ENCODE measurements at places on chromosomes 1 and 21.
A peak's percentile ranks its signal among the peaks of the same experiment; 100 is the strongest.

DNA sequence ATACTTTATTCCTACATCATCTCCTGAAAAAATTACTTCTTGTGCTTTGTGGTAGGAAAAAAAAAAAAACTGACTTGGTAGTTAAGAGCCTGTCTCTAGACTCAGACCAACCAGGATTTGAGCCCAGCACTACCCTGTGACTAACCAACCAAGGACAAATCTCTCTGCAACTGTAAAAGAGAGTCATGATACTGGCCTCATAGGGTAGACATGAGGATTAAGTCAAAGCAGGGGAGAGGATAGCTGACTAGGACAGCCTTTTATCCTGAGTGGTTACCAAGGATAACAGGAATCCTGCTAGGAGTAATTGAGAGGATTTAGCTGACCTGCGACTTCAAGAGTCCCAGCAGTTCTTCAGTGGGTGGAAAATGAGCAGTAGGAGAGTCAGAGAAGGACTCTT lies 112.8 kb downstream of the C1orf21 start:
- no peak for DNase-seq

GRCh38 chr1:160996178-160996577 lies 24.8 kb downstream of the F11R start:
- no peak for DNase-seq

- no peak for DNase-seq
Measured at GRCh38 chr1:26783646-26784022, 4.1 kb upstream of the PIGV start.

DNA sequence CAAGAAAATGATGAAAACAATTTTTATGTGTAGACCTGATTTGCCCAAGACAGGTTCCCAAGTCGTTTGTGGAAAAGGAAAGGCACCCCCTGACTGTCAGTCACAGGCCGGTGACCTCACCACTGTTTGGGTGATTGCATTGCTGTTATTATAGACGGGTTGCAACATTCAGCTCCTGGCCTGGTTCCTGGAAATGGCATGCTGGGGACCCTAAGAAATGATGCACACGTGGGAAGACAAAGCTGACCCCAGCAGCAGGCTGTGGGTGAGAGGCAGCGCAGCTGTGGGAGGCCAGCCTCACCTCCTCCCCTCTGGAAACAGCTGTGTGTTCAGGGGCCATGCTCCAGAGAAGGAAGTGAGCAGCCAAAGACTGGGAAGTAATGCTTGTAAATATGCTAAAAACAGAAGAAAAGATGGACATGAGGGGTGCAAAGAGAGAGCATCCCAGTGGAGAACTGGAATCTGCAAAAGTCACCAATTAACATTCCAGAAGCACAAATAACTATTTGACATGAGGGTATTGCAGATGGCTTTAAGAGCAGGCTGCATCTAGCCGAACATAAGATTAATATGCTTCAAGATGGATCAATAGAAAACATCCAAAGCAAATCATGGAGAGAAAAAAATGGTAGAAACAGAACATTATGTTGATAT lies 23.4 kb upstream of the ABCG1 start:
- DNase-seq, result no peak

DNA sequence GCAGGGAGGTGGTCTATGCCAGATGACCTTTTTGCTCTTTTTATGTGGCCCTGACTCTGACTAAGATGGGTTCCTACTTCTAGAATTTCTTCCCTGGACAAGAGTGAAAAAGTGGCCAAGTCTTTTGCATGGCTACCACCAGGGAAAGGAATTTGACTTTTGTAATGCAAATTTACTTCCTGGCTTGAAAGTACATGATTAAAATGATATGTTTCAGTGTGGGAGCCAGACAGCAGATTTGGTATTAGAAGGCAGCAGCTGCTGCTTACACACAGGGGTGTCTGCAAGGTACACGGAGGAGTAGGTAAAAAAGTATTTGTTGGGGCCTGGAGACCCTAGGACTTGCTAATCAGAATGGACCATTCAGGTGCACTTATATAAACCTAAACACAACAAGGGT lies 78.4 kb downstream of the KCND3 start:
- DNase-seq, result no peak

- DNase-seq, result no peak
Measured at GRCh38 chr1:53107570-53108322, 34.7 kb downstream of the SLC1A7 start.

GRCh38 chr1:8540971-8541370 lies 223.1 kb downstream of the SLC45A1 start:
- DNase-seq, result no peak

- DNase-seq, result no peak
Measured at GRCh38 chr1:198641501-198641900, 2.7 kb downstream of the PTPRC start.

GRCh38 chr1:246527402-246528088 lies 20.5 kb upstream of the SMYD3 start:
- no peak for DNase-seq

DNA sequence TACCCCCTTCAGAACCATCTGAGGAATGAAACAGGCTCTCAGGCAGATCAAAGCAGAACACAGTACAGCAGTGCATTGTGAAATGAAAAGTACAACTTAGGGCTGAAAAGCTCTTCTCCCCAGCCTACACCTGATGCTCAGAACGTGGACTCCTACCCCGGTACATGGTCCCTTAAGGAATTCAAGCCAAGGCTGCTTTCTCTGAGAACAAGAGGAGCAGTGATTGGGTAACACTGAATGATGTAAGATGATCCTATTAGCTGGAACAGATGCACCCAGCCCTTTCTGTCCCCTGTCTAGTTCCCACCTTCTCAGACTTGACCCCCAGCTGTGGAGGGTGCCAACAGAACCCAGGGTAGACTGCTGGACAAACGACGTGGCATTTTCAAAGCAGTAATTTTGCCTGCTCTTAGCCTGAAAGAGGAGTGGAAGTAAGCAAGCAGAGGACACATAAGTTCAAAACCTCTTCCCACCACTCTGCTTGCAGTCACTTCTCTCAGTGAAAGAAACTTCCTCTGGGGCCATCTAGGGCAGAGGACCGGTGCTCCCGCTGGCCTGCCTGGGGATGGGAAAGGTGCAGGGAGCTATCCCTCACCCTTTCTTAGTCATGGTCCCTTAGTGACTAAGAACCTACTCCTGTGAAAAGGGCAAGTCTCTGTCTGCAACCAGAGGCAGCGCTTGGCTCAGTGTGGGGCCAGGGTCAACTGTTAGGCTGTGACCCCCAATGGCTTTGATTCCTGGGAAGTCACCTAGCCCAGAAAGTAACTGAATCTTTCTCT lies 72.7 kb downstream of the TRABD2B start:
- no peak for DNase-seq

GRCh38 chr1:84450910-84451309 lies 28.2 kb upstream of the RPF1 start:
- DNase-seq, result no peak

DNA sequence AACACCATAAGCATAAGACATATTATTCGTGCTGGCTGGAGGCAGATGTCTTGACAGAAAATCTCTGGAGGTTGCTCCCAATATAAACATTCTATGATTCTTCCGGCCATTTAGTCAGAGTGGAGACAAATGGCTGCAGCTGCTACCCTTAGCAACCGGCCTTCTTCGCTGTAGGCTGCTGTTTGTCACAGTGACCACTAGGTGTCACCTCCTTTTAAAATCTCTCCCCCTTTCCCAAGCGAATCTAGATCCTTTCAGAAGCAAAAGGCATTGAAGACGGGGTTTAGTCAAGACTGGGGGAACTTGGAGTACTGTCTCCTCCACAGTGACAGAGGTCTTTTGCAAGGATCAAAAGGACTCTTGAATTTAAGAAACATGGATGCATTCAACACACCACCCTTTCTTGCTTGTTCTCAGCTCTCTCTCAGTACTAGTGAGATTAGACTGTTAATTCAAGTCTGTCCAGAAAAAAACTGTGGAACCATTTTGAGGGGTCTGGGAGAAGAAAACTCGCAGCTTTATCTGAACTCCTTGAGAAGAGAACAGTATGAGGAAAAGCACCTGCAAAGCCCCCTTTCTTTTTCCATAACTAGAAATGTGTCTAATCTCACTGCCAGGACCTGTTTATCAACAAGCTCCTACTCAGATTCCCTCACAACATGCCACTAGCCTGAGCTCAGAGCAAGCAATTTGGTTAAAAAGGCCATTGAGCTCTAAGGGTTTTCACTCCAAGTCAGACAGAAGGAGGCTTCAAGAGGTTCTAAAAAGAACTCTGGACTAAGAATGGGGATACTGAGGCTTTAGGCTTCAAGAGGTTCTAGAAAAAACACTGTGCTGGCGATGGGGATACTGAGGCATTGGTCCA lies 408.3 kb upstream of the PLXNA2 start:
- no peak for DNase-seq

DNA sequence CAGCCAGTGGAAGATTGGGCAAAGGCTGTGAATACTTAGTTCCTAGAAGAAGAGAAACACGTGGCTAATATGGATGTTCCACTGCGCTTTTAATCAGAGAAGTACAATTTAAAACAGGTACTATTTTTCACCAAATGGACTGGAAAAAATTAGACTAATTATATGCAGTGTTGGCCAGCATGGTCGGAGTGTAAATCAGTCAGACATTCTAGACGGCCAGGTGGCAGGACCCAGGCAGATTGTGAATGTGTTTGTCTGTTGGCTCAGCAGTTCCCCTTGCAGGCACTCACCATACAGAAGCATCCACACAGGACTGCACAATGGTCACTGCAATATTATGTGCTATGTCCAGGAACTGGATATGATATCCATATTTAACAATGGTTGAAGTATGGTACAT lies 23.9 kb upstream of the SLC25A34 start:
- peak; percentile 22 for DNase-seq

- DNase-seq, result peak; percentile 50
Measured at GRCh38 chr1:234114648-234115307, 210.3 kb downstream of the SLC35F3 start.

- no peak for DNase-seq
Measured at GRCh38 chr1:220307607-220308006, 35.4 kb upstream of the RAB3GAP2 start.

GRCh38 chr1:51044834-51045233 lies 57.2 kb upstream of the C1orf185 start:
- no peak for DNase-seq

DNA sequence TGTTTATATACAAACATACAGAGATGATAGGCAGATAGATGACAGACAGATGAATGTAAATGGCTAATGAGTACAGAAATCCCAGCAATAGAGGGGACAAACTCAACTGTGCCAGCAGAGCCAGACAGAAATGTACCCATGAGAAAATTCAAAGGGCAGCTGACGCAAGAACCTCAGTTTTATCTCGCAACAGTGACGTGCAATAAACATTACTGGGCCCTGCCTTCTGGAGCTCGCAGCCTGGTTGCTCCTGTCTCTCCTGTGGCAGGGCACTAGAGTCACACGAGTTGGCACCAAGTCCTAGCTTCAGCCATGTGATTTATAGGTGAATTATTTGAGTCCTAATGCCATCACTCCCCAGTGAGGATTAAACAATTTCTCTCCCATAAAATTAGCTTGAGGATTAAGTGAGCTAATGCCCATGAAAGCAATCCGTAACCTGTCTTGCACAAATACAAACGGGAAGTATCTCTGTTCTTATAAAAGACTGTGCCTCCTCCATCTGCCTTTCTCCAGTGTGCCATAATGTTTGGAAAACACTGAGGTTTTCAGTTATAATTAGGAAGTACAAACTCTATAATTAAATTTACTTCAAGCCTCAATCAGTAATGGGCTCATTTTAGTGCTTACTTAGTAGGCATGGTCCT lies 50.7 kb downstream of the VAV3 start:
- no peak for DNase-seq

- no peak for DNase-seq
Measured at GRCh38 chr1:51829058-51829457, 49.5 kb downstream of the NRDC start.

DNA sequence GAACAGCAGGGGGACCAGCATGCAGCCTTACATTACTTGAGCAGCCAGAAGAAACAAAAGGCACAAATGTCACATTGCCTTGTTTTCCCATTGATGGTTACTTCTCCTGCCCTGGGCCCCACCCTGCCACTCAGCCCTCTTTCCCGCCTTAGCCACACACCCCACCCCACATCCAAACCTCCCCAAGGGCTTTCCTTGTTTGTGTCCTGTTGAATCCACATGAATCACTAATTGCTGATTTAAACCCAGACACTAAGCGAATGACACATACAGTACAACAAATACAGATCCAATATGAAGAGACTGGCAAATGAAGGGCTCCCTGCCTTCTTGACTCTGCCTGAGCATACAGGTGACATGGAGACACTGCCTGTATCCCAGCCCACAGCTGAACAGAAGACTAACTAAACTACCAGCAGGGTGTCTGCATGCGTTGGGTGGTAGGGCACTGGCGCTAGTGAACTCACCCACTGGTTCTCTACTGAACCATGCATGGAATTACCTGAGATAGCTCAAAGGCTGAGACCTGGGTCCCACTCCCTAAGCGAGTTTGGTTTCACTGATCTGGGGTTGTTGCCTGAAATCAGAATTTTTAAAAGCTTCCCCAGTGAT lies 3.1 kb downstream of the IGSF3 start:
- DNase-seq, result no peak

DNA sequence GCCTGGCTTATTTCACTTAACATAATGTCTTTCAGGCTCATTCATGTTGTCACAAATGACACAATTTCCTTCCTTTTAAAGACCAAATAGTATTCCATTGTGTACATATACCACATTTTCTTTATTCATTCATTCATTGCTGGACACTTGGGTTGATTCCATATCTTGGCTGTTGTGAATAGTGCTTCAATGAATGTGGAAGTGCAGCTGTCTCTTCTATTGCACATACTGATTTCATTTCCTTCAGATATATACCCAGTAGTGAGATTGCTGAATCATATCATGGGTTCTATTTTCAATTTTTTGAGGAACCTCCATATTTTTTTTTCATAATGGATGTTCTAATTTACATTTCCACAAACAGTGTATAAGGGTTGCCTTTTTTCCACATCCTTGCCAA lies 38.6 kb upstream of the WLS start:
- no peak for DNase-seq

- DNase-seq, result no peak
Measured at GRCh38 chr1:179121159-179121938, 39.5 kb downstream of the TOR3A start.

GRCh38 chr1:40309374-40310128 lies 7.5 kb downstream of the COL9A2 start:
- no peak for DNase-seq

GRCh38 chr1:39189592-39190041 lies 14.9 kb upstream of the MACF1 start:
- no peak for DNase-seq

- DNase-seq, result no peak
Measured at GRCh38 chr1:232991238-232991637, 40.8 kb downstream of the NTPCR start.

DNA sequence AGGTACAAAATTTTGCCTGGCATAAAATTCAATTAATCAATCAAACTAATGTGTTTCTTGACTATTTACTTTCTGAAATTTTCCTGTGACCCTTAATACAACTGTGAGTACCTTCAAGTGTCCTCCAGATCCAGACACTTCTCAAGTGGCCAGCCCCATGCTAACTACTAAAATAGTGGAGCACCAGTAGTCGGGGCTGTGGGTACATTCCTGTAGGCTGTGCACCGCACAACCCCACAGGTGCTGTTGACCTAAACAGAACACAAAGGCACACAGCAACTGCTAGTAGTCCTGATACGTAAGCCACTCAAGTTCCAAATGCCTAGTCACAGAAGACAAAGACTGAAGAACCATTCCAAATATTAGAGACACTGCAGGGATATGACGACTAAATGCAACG lies 36.6 kb downstream of the TMEM50B start:
- no peak for DNase-seq
